ENCODE measurements at places on chromosomes 5 and 9. TPM values are rescaled to one million over a fixed set of nuclear protein-coding genes. Genes with fewer than 3 reads are reported as not detected.

Gene BRD3
- 6.7 TPM for total RNA-seq

Gene RNF44
- total RNA-seq, result 6.1 TPM

Gene CDC25C
- 13.3 TPM for total RNA-seq

Gene SPINK1
- total RNA-seq, result not detected

Gene F2RL1
- total RNA-seq, result 209 TPM

Gene PRLR
- 0.22 TPM for total RNA-seq

Gene BTNL8
- not detected for total RNA-seq

Gene PLAC8L1
- not detected for total RNA-seq

Gene ATOSB
- total RNA-seq, result 46.8 TPM

Gene RGS7BP
- total RNA-seq, result not detected

Gene HAPLN1
- 1.1 TPM for total RNA-seq
